RWPE1 (cell line): ENCODE measurements at places on chromosomes 5 and 9.

DNA sequence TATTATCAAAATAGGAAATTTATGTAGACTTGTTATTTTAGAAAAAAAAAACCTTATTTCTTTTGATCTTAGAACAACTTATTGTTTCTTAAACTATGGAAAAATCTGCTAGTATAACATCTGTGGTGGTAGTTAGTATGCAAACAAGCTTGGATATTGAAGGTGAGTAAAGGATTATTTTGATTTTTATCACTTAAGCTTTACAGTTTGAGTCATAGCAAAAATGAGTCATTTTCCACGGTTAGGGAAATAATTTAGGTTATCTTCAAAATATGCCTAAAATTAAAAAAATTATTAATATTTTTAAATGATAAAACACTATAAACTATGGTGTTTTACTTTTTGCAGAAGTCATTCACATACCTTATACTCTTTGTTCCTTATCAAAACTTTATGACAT lies 107.2 kb upstream of the DHFR start:
- DNase-seq: no peak

DNA sequence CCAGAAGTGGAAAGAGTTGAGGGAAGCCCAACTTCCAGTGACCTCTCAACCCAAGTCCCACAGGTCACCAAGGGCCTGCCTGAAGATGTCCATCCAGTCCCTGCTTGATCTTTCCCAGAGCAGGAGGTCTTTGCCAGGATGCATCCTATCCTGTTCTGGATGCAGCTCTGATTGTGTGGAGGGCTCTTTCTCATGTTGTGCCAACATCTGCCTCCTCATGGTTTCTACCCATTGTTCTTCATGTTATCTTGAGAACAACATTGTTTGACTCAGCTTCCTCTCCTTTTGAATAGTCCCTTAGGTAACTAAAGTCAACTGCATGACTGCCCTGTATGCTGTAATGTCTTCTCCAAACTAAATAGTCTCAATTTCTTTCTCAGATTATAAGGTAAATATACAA lies 169.3 kb downstream of the CCDC192 start:
- DNase-seq: no peak

GRCh38 chr9:122246666-122247065 lies 17.9 kb upstream of the LHX6 start:
- no peak for DNase-seq

- no peak for DNase-seq
Observed at GRCh38 chr5:149470942-149471341, 80.3 kb downstream of the CSNK1A1 start.

DNA sequence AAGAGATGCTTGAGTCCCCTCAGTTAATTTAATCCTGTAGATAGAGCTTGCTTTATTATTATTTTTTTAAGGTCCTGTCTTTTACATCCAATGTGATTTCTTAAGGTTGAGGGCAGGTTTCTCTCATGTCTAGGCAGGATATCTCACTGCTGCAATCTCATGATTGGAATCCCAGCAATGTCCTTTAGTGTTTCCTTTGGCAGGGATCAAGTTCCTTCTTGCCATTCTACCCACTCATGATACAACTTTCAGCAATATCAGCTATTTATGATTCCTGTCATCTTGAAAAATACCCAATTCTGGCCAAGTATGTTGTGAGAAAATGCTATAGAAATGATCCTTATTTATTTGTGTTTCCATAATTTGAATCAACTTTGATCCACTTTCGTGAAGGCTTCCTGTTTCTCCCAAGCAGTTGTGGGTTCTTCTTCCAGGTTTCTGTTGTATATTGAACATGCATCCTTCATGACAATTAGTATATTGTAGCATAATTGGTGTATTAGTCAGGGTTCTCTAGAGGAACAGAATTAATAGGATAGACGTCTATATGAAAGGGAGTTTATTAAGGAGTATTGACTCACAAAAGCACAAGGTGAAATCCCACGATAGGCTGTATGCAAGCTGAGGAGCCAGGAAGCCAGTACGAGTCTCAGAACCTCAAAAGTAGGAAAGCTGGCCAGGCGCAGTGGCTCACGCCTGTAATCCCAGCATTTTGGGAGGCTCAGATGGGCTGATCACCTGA lies 18.4 kb upstream of the VPS13A start:
- peak; percentile 92 for DNase-seq

DNA sequence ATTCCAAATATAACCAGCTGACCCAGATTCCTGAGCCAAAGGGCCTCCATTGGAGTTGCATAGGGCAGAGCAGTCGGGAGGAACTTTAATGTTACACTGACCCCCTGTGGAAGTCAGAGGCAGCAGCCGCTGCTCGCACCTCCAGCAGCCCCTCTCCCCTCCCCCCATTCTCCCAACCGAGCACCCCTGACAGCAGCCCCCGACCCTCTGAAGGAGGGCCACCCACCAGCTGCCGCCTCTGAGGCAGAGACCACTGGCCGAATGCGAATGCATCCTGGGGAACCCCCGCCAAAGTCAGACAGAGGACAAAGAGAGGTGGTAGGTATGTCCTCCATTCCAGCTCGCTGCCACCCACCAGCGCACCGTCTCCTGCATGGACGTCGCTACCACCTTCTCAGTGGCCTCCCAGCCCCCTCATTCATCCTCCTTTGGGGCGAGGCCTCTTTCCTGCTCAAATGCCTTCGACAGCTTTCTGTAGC lies 231.0 kb downstream of the CDK5RAP2 start:
- peak; percentile 79 for DNase-seq

DNA sequence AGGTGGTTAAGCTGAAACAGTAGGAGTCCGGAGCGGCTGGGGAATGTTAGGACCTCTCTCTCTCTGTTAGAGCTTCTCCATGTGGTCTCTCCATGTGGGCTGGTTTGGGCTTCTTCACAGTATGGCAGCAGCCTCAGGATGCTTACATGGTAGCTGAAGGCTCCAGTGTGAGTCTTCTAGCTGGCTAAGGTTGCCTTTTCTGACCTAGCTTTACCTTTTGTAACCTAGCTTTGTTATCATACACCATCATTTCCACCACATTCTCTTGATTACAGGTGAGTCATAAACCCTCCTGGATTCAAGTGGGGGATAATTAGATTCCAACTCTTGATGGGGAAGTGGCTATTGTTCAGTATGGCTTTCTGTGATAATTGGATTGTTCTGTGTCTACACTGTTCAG lies 98.5 kb downstream of the MTREX start:
- DNase-seq: no peak

- no peak for DNase-seq
Observed at GRCh38 chr5:14906628-14907027, 35.0 kb upstream of the ANKH start.

- DNase-seq: peak; percentile 21
Observed at GRCh38 chr5:50406877-50407276, 34.2 kb downstream of the EMB start.

- DNase-seq: no peak
Observed at GRCh38 chr9:124808246-124808956, 31.5 kb downstream of the OLFML2A start.

DNA sequence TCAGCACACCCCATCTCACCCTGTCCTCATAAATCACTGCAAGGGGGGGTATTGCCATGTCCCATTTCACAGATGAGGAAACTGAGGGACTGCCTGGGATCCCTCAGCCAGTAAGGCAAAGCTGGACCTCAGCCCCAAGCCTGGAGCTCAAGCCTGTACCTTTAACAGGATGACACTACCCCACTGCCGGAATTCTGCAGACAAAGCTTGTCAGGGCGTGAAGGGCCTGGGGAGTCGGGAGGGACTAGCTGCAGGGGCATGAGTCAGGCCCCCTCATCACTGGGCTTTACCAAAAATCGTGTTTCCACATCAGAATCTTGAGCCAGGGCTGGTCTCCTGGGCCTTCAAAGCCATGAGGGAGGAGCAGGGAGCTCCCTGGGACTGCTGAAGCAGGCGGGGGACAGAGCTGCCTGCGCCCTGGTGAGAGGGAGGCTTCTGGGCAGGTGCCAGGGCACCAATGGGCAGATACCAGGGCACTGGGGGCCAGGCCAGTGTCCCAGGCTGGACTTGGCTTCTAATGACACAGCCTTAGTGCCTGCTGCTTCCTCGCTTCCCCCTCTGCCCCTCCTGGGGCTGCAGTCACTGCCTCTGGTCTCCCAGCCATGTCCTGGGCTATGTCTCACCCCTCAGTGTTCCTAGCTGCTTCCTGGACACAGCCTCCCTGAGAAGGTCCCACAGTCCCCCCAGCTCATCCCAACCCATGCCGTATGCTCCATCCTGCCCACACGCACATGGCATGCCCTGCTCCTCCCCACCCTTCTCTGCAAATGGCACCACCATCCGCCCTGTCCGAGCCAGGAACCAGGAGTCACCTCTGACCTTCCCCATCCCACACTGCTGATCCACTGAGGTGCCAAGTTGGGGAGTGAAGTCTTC lies 80.7 kb downstream of the LMX1B start:
- DNase-seq: peak; percentile 71

GRCh38 chr5:125269926-125270325 lies 523.5 kb upstream of the ZNF608 start:
- DNase-seq: no peak

GRCh38 chr9:7205806-7206205 lies 448.0 kb downstream of the KDM4C start:
- DNase-seq: no peak

GRCh38 chr9:108903420-108904103 lies 30.4 kb downstream of the ELP1 start:
- no peak for DNase-seq

DNA sequence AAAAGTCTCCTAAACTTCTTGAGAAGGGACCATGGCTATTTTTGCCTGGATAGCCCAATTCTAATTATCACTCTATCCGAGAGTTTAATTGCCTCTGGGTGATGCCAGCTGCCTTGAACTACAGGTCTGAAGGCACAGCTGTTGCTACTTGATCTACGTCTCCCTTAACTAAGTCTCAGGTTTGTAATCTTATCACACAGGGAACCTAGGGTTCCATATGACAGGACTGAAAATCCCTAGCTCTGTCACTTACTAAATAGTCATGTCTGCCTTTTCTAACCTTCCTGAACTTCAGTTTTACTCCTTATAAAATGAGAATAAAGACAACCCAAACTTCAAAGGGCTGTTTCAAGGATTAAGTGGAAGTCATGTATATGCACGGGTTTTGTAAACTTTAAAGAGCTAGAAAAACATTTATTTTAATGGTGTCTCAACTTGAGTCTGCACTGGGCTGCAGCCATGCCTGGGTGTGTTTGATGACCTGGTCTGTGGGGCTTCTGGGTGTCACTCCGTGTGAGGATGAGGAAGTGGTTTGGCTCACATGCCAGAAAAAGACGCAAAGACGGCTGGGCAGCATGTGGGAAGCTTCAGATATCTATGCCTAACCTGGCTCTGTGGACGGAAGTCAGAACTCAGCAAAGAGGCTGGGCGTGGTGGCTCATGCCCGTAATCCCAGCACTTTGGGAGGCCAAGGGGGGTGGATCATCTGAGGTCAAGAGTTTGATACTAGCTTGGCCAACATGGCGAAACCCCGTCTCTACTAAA lies 129.3 kb upstream of the SLC44A1 start:
- no peak for DNase-seq

GRCh38 chr5:171989946-171990712 lies 16.3 kb downstream of the FBXW11 start:
- no peak for DNase-seq

- DNase-seq: no peak
Observed at GRCh38 chr9:35683323-35683722, 6.4 kb downstream of the TPM2 start.

DNA sequence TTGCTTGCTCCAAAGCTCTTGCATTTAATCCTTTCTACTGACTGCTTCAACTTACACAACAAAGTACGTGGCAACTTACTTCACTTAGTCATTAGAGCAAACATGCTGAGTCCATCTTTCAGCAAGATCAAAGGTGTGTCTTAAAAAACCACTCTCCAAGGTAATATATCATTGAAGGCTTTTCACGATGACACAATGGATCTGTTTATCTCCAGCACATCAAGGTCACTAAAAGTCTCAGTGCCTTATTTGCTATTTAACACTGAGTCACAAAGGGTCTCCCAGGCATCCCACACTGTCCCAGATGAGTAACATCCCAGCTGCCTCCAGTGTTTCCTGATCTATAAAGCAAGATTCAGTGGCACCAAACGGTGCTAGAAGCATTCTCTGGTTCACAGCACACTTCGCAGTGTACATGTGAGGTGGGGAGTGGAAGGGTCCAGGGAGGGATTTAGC lies 3.7 kb upstream of the CLK4 start:
- DNase-seq: peak; percentile 43

DNA sequence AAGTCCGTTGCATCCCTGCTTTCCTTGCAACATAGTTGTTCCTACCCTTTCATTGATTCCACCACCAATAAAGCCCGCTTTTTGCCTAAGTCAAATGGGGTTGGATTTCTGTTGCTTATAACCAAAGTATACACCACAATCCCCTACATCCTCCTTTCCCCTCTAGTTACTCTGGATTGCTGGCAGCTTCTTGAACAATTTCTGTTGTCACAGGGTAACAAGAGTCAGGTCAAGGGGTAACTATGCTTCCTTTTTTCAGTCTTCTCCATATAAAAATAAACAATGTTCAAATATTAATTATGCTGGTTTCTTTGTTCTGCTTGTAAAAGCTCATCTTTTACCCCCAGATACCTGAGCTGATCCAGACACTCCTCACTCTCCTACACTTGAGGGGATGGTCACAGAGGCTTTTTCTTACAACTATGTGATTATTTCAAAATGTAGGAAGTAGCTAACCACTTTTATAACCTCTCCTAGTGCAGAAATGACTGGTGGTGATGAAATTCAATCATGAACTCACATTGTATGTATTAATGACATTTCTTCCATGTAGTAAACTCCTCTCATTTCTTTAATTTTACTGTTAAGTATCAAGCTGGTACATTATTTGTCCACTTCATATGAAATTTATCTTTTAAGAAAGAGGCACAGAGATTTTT lies 136.5 kb downstream of the SNX18 start:
- DNase-seq: no peak

GRCh38 chr5:111976705-111977435 lies 219.9 kb upstream of the NREP start:
- DNase-seq: no peak

DNA sequence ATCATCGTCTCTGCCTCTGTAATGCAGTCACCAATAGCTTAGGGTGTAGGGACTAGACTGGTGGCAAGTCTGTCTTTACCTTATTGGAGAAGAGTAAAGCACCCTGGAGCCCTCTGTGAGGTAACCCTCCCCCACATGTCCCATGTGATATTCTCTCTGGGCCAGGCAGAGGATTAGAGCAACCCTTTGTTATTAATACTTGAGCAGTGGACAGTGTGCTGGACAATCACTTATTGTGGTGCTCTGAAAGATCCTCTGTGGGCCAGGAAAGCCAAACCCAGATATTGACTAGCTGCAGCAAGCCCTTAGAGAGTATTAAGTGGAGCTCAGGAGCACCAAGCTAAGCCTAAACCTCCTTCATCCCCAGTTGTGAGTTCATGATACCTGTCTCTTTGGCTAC lies 139.7 kb upstream of the RUSC2 start:
- no peak for DNase-seq
